ENCODE measurements at places on chromosomes 16 and 17.

GRCh38 chr16:15037003-15037402 is 18.9 kb downstream of the NTAN1 start:
- DNase-seq = no peak

- no peak for DNase-seq
Measured at GRCh38 chr16:18983565-18984434, at the start of gene TMC7. TMC7 (plus strand) TSS chr16:18983934; CDS start chr16:18984064, 130 bp downstream.

GRCh38 chr16:49664221-49665215 is 191.4 kb downstream of the ZNF423 start:
- no peak for DNase-seq

GRCh38 chr16:2388875-2389433 is 40.3 kb upstream of the CCNF start:
- DNase-seq = no peak

DNA sequence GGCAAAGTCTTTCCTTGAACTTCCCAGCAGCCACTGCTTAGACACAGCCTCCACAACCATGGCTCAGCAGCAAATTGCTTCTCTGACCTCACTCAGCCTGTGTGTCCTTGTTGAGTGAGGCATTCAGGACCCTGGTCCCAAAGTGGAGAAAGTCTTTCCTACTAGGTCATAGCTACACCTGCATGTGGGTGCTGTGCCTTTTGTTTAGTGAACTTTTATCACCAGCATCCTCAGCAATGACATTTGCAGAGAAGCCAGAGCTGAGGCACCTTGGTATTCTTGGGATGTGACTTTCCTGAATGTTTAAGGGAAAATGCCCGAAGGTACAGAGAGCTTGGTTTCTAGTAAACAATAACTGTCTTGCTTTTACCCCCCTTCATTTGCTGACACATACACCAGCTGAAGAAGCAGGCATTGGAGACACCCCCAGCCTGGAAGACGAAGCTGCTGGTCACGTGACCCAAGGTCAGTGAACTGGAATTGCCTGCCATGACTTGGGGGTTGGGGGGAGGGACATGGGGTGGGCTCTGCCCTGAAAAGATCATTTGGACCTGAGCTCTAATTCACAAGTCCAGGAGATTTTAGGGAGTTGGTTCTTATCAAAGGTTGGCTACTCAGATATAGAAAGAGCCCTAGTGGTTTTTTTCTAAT is 20.9 kb upstream of the STH start:
- no peak for DNase-seq

- DNase-seq = no peak
Measured at GRCh38 chr17:61000911-61001310, 323.3 kb downstream of the BCAS3 start.

DNA sequence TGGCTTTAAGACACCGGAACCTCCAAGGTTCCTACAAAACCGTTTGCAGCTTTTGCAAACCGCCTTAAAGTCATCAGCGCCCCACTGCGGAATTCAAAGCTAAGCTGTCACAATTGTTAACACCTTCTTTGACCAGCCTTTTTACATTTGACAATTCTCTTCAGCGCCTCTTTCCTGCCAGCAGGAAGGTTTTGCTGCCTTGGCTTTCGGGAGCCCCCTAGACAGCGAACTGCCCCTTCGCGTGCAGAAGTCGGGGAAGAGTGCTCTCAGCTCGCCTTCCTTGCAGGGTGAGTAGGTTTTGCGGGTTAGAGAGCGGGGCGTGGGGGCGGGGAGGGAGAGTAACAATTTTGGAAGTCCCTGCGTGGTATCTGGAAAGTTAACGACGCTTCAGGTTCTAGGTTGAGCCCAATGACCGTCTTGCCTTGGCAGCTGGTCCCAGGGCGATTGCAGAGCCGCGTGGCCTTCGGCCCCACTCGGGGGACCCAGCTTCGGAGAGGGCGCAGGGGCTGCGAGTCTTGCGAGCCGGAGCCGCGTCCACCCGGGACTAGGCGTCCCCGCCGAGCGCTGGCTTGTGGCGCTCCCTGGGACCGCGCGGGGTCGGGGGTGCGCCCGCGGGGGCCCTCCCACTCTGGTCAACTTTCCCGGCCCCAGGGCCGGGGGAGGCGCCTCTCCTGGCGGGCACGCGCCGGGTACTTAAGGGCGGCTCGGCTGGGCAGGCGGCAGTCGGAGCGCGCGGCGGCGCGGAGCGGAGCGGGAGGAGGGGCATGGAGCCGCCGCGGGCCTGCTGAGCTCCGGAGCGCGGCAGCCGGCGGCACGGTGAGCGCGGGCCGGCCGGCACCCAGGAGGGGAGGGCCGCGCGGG is at the start of gene HAS3:
TSS of gene HAS3 (plus strand) at position 153 of the 861 bp plus-strand sequence. CDS start 3,743 bp downstream, outside the sequence.
- no peak for DNase-seq

DNA sequence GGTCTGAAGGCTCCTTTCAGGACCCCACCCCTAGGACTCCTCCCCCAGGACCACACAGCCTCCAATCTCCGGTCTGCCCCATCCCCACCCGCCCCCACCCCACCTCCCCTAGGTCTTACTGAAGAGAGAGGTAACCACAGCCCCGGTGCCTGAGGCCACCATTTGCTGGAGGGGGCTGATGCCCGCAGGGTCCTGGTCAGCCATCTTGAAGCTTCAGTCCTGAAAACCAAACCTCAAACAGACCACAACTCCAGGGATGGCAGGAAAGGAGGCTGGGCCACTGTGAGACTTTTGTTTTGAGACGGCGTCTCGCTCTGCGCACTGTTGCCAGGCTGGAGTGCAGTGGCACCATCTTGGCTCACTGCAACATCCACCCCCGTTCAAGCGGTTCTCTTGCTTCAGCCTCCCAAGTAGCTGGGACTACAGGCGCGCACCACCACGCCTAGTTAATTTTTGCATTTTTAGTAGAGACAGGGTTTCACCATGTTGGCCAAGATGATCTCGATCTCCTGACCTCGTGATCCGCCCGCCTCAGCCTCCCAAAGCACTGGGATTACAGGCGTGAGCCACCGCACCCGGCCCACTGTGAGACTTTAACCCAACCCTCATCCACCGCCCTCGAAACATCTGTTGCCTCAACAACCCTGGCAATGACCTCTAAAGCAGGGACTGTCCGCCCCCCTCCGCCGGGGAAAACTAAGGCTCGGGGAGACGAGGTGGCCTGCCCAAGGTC is 1.1 kb downstream of the SLC25A39 start:
- no peak for DNase-seq
